Kidney (tissue), 22 donors: ENCODE measurements at places on chromosomes 4 and X. TPM values are rescaled to one million over a fixed set of nuclear protein-coding genes. Genes with fewer than 3 reads are reported as not detected.

The ALB gene
- total RNA-seq: 0.19 TPM

The XAGE3 gene
- not detected for total RNA-seq

The C4orf36 gene
- total RNA-seq: 2.0 TPM

The C4orf54 gene
- total RNA-seq: 0.19 TPM

The MGAT4D gene
- total RNA-seq: not detected

GRCh38 chr4:86908251-86908657 lies 16.0 kb upstream of the C4orf36 start:
- no peak overlapping the region for H3K4me3 ChIP-seq
- H3K36me3 ChIP-seq: no peaks in the 10 kb centered on the region
- peak overlapping the region; percentile 67 for H3K27ac ChIP-seq

DNA sequence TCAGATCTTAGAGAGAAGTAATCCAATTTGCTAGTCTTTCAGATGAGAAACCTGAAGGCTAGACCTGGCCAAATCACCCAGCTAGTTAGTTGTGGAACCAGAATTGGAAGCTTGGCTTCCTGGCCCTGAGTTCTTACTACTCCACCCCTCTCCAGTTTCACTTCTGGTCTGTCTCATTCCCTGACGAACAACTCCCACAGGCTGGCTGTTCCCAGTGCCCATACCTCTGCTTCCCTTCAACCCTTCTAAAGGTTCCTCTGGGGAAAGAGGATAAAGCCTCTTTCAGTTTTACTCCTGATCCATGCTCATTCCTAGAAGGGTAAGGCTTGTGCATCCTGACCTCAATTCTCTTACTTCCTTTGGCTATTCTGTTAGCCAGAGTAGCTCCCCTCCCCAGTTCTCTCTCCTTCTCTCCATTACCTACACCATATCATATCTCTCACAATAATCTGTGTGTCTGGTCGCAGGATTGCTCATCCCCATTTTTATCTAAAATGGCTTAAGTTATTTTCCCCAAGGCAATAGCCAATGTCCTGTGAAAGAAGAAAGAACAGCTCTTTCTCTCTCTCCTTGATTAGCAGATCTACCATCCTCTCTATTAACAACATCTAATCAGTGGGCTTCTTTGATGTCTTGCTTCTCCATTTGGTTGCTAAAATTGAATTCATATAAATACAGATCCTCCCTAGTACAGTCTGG lies 155.0 kb upstream of the MAOA start:
- H3K4me1 ChIP-seq: no peaks in the 10 kb centered on the region
- H3K36me3 ChIP-seq: no peaks in the 10 kb centered on the region
- H3K27me3 ChIP-seq: no peaks in the 10 kb centered on the region
- DNase-seq: no peak
- H3K27ac ChIP-seq: no peak overlapping the region
- no peak overlapping the region for H3K4me3 ChIP-seq

DNA sequence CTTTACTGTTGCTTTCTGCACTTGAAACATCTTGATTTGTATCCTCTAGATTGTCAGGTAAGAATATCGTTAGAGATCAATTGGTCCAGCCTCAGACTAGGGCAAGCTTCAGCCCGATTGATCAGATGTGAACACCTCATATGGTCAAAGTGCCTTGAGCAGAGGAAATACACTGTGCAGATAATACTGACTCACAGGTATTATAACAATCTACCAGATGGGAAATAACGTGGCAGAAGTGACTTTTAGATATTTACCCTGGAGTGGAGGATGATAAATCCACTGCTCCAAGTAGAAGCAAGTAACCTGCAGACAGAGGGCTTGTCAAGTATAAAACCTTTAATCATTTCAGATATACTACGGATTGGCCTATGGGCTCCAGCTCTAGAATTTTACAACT lies 17.9 kb downstream of the VEGFC start:
- no peaks in the 10 kb centered on the region for H3K36me3 ChIP-seq
- H3K27me3 ChIP-seq: no peaks in the 10 kb centered on the region
- no peak overlapping the region for H3K4me3 ChIP-seq
- no peak overlapping the region for H3K27ac ChIP-seq
- no peak for DNase-seq

DNA sequence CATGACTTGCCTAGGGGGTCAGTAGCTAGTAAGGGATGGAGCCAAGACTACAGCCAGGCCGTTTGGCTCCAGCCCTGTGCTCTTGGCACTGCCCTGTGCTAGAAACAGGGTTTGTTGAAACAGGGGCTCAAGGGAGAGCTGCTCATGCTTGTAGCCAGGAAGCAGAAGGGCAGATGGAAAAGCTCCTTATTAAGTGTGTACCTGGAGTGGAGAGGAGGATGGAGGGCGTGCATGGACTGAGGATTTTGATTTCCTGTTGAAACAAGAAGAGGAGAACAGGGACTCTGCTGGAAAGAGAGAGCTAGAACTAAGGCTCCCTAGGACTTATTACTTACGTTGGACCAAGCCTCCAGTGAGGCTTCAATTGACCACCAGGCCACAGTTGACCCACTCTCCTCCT lies 363.0 kb downstream of the MID1IP1 start:
- H3K27me3 ChIP-seq: peaks cover 10% of the 10 kb centered on the region
- no peak for DNase-seq
- H3K4me1 ChIP-seq: no peaks in the 10 kb centered on the region
- H3K27ac ChIP-seq: no peak overlapping the region
- H3K36me3 ChIP-seq: no peaks in the 10 kb centered on the region
- no peak overlapping the region for H3K4me3 ChIP-seq

- H3K27me3 ChIP-seq: no peaks in the 10 kb centered on the region
- H3K4me1 ChIP-seq: no peaks in the 10 kb centered on the region
- no peak overlapping the region for H3K27ac ChIP-seq
These were observed 65.0 kb downstream of the SCD5 start for GRCh38 chr4:82733636-82734035.

- no peak for DNase-seq
- peaks cover 26% of the 10 kb centered on the region for H3K4me1 ChIP-seq
- H3K36me3 ChIP-seq: no peaks in the 10 kb centered on the region
- H3K4me3 ChIP-seq: no peak overlapping the region
- H3K27me3 ChIP-seq: no peaks in the 10 kb centered on the region
These were observed 12.9 kb downstream of the GPRIN3 start for GRCh38 chr4:89294573-89295269.

DNA sequence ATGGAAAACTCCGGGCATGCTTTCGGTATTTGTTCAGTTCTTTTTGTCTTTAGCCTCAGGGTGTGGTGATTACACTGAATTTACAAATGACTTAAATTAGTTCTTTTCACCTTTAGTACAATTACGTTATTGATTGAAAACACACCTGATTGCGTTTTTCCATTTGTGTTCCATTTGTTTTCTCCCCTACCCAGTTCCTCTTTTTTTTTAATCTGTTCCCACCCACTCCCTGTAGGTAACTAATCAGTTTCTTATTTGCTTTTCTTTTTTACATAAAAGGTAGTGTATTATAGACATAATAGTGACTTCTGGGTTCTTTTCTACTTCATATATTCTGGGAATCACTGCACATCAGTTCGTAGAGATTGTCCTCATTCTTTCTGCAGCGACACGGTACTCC lies 53.4 kb downstream of the TNIP2 start:
- no peak overlapping the region for H3K27ac ChIP-seq
- no peaks in the 10 kb centered on the region for H3K4me1 ChIP-seq
- H3K27me3 ChIP-seq: no peaks in the 10 kb centered on the region
- H3K4me3 ChIP-seq: no peak overlapping the region

GRCh38 chrX:4382273-4382672 lies 668.8 kb upstream of the PRKX start:
- H3K27me3 ChIP-seq: no peaks in the 10 kb centered on the region
- no peaks in the 10 kb centered on the region for H3K36me3 ChIP-seq
- DNase-seq: no peak
- no peak overlapping the region for H3K4me3 ChIP-seq

- peak; percentile 36 for DNase-seq
- H3K36me3 ChIP-seq: no peaks in the 10 kb centered on the region
- H3K4me1 ChIP-seq: peaks cover 5% of the 10 kb centered on the region
- H3K27me3 ChIP-seq: peaks cover 79% of the 10 kb centered on the region
- H3K27ac ChIP-seq: no peak overlapping the region
These were observed 1.5 kb downstream of the GSX2 start for GRCh38 chr4:54101190-54102041.

GRCh38 chrX:18789916-18790315 lies 82.5 kb downstream of the PPEF1 start:
- no peak overlapping the region for H3K27ac ChIP-seq
- no peak for DNase-seq
- H3K27me3 ChIP-seq: no peaks in the 10 kb centered on the region
- no peaks in the 10 kb centered on the region for H3K4me1 ChIP-seq
- H3K4me3 ChIP-seq: no peak overlapping the region
